Stimulated activated CD4-positive, alpha-beta T cell treated with anti-CD3 and anti-CD28 coated beads, Interleukin-15, amount 100 ng/mL, for 48 hours (primary cell): ENCODE measurements at places on chromosomes 11 and 22.

GRCh38 chr22:49415151-49415951 is 412.3 kb downstream of the BRD1 start:
- no peak for DNase-seq

GRCh38 chr22:34070051-34070450 is 149.8 kb upstream of the LARGE1 start:
- no peak for DNase-seq

GRCh38 chr22:27989758-27990450 is 70.8 kb upstream of the PITPNB start:
- DNase-seq, result no peak

GRCh38 chr22:23838681-23839468 is at the start of gene DERL3:
Gene DERL3 (minus strand): TSS chr22:23839006. CDS start chr22:23838987, 19 bp downstream.
- peak; percentile 94 for DNase-seq

- no peak for DNase-seq
These were observed 49.7 kb upstream of the SHISAL1 start for GRCh38 chr22:44362249-44363012.

- DNase-seq, result no peak
These were observed 40.3 kb upstream of the TTLL12 start for GRCh38 chr22:43227239-43227630.
